Caudate nucleus (tissue), 63 donors: ENCODE measurements at places on chromosomes 16 and 17.

DNA sequence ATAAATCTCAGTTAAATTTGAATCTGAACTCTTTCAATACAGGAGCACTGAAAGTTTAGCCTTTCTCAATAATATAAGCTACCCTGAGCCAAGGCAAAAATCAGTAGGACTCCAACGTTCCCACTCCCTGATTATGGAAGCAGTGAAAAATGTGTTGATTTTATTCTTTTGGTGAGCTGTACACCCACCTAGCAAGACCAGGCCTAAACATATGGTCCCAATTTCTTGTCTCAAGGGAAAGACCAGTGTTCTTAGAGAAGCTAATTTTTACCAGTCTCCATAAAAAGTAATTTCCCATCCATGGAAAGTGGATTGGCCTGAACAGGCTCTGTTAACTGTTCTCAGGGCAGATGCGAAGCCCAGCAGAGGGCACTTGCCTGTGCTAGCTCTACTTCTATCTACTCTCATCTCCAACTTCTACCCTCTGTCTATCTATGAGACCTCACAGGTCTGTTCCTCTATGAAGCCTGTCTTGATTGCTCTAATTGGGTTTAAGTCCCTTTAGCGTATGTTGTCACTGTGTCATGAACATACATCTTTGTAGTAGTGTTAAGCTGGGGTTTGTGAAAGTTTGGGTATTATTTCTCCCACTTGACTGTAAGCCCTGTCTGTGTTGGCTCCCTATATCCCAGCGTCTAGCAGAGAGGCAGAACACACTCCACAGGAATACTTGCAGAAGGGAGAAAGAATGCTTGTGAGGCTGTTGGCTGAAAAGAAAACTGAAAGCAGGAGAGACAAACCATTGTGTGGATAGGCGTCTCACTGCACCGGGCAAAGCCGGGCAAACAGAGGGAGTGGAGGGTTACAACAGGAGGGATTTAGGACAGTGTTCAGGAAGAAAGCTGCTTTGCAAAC lies 167.1 kb upstream of the MAF start:
- no peak for DNase-seq

DNA sequence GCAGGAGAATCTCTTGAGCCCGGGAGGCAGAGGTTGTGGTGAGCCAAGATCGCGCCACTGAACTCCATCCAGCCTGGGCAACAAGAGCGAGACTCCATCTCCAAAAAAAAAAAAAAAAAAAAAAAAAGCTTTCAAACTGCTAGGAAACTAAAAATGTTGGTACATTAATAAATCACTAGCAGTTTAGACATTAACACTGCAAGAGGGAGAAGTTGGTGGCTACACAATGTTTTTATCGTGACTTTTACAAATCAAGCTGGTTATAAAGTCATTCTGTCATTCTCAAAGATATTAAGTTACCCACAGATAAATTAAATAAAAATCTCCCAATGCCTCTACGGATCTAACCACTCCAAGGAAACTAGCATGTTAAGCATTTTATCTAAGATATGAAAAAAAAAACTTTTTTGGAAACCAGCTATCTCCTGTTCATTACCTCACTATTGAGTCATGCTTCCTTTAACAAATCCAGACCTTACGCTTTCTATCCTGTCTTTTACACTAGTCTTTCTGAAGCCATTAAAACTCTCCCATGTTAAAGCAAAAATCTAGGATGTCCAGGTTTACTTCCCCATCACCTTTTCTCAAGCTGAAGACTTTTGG lies 85.9 kb upstream of the SMURF2 start:
- DNase-seq, result no peak

DNA sequence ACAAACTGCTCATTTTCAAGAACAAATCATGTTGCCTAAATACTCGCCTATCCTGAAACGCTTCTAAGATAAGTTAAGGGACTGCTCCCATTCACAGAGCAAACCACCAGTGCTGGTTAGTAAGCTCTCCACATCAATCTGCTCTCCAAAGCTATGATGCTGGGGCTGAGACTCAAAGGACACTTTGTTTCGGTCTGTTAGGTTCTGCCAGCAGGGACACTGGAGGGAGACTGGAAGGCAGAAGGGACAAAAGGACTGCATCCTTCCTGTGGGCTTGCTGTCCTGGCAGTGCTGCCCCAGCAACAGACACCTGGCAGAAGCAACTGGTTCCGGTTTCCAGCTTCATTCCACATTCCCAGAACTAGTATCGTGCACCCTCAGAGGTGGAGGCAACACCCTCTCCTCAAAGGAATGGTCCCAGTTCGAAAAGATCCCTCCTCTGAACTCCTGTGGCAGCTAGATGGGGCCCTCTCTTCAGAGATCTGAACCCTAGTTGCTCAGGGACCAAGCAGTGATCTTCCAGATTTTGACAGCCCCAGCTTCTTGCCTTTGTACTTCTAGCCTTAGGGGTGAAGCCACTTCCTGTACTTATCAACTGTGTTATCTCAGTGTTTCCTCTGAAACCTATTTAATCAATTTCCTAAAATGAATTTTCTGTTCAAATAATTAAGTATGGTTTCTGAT lies 73.4 kb upstream of the GSG1L start:
- DNase-seq, result peak; percentile 23

DNA sequence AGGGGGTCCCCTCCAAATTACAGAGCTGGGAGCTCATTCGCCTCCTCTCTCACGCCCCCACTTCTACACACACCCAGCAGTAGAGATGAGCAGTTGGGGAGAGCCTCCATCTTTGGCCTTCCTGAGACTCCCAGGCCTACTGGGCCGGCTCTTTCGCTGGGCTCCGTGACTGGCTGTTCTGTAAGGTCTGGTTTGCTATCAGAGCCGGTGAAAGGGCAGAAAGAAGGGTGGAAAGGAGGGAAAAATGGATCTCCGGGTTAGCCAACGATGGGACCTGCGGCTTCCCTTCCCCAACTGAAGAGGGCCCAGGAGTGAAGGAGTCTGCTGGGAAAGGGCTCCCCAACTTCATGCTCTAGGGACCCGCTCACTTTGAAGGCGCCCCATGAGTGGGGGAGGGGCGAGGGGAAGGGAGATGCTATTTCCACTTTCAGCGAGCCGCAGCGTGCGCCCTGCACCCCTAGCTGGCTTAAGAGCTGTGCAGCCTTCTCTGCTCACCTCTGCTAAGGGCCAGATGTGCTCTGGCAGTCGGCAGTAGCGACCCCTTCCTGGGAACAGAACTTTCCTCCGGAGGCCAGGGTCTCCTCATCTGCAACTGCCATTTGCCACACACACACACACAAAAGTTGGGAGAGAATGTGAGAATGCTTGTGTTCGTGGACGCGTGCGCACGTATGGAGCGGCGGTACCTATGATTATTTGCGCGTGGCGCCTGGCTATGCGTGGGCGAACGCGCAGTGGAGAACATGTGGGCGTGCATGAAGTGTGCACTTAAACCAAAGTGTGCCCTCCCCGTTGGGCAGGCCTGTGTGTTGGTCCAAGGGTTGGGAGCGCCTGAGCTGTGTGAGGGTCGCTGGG lies 2.9 kb upstream of the FOXF1 start:
- DNase-seq, result no peak

- no peak for DNase-seq
These were observed 80.6 kb downstream of the TUBD1 start for GRCh38 chr17:59812139-59812538.

DNA sequence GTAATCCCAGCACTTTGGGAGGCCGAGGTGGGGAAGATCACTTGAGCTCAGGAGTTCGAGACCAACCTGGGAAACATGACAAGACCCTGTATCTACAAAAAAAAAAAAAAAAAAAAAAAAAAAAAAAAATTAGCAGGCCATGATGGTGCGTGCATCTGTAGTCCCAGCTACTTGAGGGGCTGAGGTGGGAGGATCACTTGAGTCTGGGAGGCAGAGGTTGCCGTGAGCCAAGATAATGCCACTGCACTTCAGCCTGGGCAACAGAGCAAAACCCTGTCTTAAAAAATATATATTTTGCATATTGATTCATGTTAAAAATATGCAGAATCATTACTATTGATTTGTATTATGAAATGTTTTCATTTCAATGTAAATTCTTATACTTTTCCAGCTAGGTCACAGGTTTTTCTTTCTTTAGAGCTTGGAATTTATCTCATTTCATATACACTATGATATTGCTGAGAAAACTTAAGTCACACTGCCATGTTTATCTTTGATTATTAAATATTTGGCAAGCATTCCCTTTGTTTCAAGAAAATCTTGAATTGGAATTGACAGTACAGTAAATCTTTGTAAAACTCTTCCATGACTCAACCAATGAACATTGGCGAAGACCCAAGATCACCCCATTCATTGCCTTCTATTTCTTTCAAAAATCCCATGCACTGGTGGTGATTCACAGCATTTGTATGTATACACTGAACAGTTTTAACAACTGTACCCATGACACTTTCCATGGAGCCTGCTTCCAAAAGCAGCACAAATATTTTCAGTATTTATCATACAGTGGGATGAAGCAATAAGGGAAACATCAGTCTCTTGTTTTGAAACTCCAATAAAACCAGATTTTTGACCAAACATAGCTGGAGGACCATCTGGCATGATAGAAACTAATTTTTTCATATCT lies 83.5 kb upstream of the TNRC6A start:
- DNase-seq, result no peak

DNA sequence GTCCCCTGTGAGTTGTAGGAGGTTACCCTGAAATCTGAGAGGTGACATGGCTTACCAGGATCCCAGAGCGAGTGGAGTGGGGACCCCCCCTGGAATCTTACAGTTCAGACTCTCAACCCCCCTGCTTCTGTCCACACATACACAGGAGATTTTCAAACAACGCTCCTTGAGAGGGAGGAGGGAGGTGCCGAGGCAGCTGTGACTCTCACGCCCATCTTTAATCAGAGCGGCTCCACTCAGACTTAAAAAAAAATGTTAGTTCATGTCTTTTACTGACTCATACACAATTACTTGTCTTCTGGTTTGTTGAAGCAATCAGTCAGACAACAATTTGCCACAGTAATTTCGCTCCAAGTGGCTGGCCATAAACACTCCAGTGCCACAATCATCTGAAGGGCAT lies 15.4 kb upstream of the TMEM220 start:
- no peak for DNase-seq

GRCh38 chr16:17032332-17032731 lies 438.4 kb downstream of the XYLT1 start:
- no peak for DNase-seq

- no peak for DNase-seq
These were observed 17.9 kb downstream of the CCDC102A start for GRCh38 chr16:57518520-57518919.

GRCh38 chr17:37438141-37438540 lies 31.5 kb downstream of the TADA2A start:
- no peak for DNase-seq

- DNase-seq, result no peak
These were observed 24.8 kb upstream of the ENGASE start for GRCh38 chr17:79049821-79050220.

DNA sequence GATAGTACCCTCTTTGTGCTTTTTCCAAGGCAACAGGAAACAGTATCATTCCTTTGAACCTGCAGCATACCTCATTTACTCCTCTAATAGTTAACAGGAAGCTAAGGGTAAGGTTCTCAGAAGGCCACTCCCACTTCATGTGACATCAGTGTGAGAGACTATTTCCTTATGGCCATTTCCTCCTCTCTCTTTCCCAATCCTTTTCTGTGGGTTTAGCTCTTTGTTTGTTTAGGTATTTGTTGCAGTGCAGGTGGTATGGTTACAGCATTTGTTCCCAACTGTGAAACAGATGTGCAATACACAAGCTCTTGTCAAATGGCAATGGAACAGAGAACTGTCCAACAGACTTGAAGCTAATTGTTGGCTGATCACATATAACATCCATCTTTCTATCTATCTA lies 14.7 kb downstream of the TMC5 start:
- DNase-seq, result no peak

DNA sequence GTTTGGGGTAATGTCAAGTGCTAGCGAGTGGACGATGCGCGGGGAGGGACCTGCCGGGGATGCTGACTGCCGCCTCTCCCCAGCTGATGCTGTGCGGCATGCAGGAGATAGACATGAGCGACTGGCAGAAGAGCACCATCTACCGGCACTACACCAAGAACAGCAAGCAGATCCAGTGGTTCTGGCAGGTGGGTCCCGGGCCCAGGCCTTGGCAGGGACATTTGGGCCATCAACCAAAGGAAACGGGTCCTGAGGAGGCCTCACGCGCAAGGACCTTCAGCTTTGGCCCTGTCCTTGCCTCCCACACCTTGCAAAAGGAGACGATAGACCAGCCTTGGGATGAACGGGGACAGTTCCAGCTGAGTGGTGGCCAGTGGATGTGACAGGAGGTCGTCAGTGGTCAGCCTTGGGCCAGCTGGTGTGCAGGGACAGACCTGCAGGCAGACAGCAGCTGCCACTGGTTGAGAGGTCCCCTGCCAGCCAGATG lies 13.6 kb upstream of the CLEC18A start:
- DNase-seq, result peak; percentile 53

GRCh38 chr16:78184238-78185183 lies 85.1 kb downstream of the WWOX start:
- DNase-seq, result no peak

- DNase-seq, result no peak
These were observed 5.8 kb downstream of the FOXN1 start for GRCh38 chr17:28511858-28512461.

GRCh38 chr17:35568561-35568960 lies 7.9 kb upstream of the SLFN14 start:
- no peak for DNase-seq
